Mesenteric fat pad (tissue), 1 donor: ENCODE measurements at places on chromosomes 2 and 18.

DNA sequence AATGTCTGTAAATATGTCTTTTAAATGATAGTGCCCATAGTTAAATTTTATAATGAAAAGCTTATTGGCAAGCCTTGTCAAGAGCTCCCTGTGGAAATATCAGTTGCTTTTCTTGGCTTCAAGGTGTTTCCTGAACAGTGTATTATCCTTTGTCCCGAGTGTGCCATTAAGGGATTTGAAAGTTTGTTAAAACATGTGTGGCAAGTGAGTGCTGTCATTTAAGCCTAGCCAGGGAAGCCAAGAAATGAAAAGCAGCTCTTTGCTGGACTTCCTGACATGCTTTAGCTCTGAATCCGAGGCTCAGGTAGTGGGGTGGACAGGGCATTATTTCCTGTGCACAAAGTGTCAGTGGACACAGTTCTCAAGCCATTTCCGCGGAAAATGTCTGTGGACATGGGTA is 111.5 kb downstream of the DIS3L2 start:
- DNase-seq: no peak

GRCh38 chr2:219595256-219595655 is 2.4 kb upstream of the STK11IP start:
- DNase-seq: no peak

GRCh38 chr18:46097431-46097800 is 680 bp downstream of the ATP5F1A start:
- DNase-seq: no peak

- DNase-seq: no peak
Measured at GRCh38 chr2:240561325-240561971, 1.3 kb downstream of the DUSP28 start.

DNA sequence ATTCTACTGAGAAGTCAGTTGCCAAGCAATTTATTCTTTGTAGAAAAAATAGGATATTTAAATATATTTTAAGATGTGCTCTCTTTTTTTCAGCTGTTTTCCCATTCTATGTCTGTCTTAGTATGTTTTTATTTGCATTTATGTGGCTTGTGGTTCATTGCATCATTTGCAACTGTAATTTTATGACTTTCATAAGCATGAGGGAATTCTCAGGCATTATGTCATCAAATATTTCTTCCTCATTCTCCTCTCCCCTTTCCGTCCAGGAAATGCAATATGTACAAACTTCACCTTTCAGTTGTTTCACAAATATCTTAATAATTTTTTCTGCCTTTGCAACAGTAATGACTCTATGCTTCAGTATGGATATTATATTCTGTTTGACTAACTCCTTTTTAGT is 560.2 kb upstream of the LRATD1 start:
- no peak for DNase-seq

GRCh38 chr18:45456090-45457021 is 158.9 kb upstream of the SLC14A2 start:
- DNase-seq: no peak

- no peak for DNase-seq
Measured at GRCh38 chr18:6712401-6712800, 17.1 kb upstream of the ARHGAP28 start.

- peak; percentile 75 for DNase-seq
Measured at GRCh38 chr2:240528406-240529040, 29.3 kb downstream of the ANKMY1 start.

GRCh38 chr2:158889135-158889853 is 79.1 kb upstream of the TANC1 start:
- DNase-seq: no peak

- DNase-seq: peak; percentile 76
Measured at GRCh38 chr2:239610457-239611221, 209.8 kb upstream of the HDAC4 start.

GRCh38 chr2:10157293-10157692 is 34.8 kb downstream of the RRM2 start:
- no peak for DNase-seq

GRCh38 chr2:19559596-19560240 is 201.3 kb upstream of the OSR1 start:
- DNase-seq: no peak

- DNase-seq: no peak
Measured at GRCh38 chr18:21894619-21895367, 154.2 kb downstream of the MIB1 start.

GRCh38 chr2:29481313-29481712 is 366.1 kb downstream of the CLIP4 start:
- DNase-seq: no peak

GRCh38 chr2:216286616-216287231 is 85.6 kb downstream of the MARCHF4 start:
- DNase-seq: no peak

DNA sequence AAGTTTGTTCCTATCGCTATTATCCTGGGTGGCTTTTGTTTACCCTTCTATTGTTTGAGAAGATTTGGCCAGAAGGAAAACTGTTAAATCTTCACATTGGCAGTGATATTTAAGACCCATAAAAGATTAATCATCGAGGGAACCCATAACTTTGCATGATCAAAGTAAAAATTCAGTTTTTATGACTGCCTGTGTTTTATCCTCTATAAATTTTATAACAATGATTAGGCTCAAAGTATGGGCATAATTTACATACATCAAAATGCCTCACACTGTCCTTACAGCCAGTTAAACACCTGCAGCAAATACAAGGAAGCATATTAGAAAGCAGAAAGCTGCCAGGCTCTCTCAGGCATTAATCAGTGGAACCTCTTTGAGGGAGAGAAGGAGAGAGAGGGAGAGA is 289.1 kb downstream of the ICOS start:
- DNase-seq: no peak

GRCh38 chr2:185373229-185373628 is 365.4 kb upstream of the FSIP2 start:
- no peak for DNase-seq

- DNase-seq: no peak
Measured at GRCh38 chr2:151878655-151879563, 50.7 kb upstream of the ARL5A start.

GRCh38 chr18:74631623-74632350 is 34.1 kb downstream of the ZNF407 start:
- DNase-seq: no peak

DNA sequence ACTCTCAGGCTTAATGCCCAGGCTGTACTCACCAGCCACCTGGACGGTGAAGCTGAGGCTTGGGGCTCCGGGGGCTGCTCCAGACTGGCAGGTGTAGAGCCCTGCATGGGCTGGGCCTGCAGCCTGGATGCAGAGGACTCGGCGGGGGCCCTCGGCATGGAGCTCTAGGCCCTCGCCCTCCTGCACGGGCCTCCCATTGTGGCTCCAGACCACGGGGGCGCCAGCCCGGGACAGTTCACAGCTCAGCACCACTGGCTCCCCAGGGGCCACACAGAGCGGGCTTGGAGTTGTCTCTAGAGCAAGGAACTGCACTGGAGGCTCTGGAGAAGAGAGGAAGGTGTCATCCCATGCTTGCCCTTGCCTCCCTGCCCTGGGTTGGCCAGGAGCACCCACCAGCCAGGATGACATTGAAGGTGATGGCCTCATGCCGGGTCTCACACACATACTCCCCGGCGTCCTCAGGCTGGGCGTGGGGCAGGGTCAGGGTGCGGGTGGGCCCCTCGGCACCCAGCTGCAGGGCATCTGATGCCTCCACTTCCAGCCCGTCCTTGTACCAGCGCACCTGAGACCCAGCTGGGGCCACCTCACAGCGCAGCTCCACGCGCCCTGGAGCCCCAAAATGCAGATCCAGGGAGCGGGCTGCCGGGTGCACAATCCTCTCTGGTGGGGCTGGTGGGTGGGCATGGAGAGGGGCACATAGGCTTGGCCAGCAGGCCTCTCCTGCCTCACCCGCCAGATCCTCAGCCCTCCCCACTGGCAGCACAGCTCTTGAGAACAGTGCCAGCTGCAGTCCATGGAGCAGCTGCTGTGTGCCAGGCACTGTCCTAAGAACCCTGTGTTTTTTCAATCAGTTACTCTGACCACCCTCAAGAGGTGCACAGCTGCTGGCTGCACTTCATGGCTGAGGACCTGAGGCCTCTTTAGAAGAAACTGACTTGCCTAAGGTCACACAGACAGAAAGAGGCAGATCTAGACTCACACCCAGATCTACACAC is 13.3 kb downstream of the OBSL1 start:
- no peak for DNase-seq

DNA sequence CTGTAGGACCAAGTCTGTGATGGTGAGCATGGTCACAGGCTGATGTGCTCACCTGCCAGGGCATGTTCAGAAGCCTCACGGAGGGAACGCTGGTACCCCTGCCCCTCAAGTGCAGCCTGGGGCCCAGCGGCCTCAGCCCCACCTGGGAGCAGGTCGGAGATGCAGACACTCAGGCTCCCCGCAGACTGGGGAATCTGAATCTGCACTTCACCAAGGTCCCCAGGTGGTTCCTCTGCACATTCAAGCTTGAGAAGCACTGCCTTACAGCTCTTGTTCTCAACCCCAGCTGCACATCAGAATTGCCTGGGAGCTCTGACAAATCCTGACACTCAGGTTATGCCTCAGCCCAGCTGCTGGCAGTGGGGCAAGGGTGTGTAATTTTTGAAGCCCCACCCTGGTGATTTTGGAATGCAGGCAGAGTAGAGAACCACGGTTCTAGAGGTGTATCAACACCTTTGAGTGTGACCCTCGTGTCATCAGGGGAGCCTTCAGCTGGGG is 54.8 kb downstream of the CRACDL start:
- DNase-seq: no peak

DNA sequence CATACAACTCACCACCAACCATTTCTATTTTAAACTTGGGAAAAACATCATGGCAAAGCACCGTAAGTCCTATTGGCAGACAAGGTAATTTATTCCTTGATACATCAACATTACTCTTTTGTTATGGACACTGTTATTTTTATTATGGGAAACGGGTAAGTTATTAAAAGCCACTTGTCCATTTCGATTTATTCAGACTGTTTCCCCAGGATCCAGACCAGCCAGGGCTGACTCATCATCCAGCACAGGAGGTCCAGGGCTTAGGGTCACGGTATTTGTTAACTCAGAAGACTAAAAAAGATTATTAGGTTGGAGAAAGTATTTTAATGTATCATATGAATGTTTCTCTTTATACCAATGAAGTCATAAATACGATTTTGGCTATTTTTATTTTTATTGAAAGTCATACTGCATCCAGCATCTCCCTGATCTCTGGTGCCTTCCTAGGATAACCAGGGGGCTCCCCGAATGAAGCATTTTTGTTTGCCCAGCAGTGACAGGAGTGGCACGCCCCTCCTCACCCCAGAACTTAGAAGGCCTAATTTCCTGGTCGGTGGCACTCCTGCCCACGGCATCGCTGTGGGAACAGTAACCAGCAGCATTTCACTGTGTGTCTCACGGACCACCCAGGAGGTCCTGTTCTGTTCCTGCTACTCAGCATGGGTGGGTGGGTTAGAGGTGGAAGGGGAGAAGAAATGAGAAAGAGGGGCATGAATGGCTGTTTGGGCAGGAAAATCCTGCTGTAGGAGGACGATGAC is 446.1 kb downstream of the EIPR1 start:
- DNase-seq: no peak

- DNase-seq: no peak
Measured at GRCh38 chr18:29378651-29379136, 1201.8 kb upstream of the CDH2 start.

GRCh38 chr2:190964170-190964795 is 49.7 kb downstream of the STAT1 start:
- DNase-seq: no peak

- peak; percentile 79 for DNase-seq
Measured at GRCh38 chr2:15984368-15985255, 44.3 kb downstream of the MYCN start.

DNA sequence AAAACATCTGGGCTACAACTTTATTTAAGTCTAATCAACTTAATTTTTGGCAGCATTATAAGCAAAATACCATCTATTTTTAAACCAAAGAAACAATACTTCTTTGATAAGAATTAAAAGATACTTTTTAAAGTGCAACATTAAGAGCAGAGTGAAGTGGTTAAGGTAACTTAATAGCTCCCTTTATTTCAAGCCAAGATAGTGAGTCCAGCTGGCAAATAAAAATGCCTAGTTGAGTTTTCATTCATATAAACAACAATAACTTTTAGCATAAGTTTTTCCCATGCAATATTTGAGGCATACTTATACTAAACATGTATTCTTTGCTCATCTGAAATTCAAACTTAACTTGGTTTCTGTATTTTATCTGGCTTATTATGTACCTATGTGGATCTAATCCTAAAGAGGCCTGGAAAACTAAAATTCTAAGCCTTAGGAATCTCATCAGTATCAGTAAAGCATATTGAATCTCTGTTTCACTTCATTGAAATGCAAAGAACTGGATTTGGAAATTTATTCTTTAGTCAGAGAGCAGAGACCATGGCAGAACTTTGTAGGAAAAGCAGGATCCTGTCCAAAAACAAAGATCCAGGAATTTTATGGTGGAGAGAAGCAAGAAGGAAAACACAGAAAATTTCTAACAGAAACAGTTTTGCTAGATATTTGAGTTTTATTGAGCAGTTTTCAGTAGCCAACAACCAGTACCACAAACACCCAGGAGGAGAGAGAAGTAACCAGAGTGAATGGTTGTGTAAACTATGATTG is 95.9 kb downstream of the COL3A1 start:
- no peak for DNase-seq

DNA sequence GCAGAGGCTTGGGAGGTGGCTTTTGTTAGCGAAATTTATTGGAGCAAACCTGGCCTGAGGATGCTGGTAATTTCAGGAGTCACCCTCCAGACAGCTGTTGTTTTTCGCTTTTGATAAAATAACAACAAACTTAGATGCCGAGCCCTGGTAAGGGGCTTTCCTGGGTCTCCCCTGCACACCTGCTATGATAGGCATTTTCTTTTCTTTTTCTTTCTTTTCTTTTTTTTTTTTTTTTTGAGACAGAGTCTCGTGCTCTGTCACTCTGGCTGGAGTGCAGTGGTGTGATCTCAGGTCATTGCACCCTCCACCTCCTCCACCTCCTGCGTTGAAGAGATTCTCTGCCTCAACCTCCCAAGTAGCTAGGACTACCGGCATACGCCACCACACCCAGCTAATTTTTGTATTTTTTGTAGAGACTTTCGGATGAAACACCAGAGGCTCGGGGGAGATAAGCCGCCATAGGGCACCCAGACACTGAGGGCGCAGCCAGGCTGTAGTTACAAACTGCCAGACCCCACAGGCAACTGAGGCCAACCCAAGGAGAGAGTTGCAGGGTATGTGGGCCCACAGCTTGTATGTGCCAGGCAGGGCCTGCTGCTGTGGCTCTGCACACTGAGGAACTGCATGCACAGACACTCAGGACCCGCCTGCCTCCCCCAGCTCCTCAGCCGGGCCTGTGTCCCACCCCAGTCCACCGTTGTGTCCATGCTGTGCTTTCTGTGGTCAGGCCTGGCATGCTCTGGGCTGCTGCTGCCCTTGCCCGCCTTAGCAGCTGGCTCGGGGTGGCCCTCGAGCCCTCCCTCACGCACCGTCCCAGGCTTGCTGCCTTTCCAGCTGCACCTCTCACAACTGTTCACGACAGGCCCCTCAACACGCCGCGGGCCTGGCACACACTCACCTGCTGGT is 3.9 kb downstream of the GYPC start:
- peak; percentile 82 for DNase-seq

GRCh38 chr2:54708584-54709335 is 14.7 kb upstream of the EML6 start:
- no peak for DNase-seq
